ENCODE measurements at places on chromosomes 13 and 19.
A peak's percentile ranks its signal among the peaks of the same experiment; 100 is the strongest.

DNA sequence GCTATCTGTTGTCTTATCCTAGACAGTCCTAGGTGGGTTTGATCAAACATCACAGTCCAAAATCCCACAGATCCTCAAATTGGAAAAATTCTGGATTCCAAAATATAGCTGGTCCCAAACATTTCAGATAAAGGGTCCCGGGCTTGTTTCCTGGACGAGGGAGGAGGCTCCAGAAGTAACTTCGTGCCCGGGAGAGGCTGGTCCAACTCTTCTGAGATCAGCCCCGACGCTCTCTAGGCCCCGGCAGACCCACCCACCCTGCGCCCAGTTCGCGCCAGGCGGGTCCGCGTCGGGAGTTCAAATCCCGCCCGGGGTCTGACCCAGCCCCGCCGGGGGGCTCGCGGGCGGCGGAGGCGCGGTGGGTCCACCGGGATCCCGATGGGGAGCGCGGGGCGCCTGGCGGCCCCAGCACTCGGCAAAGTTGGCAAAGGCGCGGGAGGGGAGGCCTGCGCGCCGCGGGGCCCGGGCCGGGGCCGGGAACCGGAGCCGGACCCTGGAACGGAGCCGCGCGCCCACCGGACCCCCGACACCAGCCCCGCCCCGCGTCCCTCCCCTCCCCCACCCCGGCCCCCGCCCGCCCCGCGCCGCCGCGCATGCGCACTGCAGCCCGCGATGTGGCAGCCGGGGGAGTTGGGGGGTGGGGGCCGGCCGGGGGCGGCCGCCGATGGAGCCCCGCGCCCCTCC lies 513 bp downstream of the MIER2 start:
- no peak for DNase-seq

GRCh38 chr13:111337206-111337605 lies 16.8 kb downstream of the TEX29 start:
- no peak for DNase-seq

DNA sequence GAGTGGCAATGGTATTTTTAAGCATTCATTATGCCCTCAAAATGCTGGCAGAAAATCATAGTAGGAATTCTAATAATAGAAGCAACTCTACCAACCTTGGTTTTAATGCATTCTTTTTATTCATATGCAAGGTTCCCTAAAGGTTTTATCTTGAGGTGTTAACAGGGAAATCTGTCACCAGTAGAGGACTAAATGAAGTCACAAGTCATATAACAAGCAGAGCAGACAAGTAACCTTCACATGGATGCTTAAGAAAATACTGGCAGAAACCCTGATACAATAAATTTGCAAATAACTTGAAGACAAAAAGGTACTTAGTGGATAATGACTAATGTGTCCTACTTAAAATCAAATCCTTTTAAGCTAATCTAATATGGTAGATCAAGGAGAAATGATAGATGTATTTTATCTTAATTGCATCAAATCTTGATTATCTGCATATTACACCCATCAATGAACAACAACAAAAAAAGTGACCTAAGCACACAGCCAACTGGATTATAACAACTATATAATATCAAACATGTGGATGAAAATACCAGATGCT lies 73.3 kb downstream of the RFC3 start:
- DNase-seq, result no peak

GRCh38 chr19:4403005-4403761 lies 743 bp downstream of the CHAF1A start:
- DNase-seq, result peak; percentile 73

All from pancreas (tissue), 10 donors.